ENCODE measurements at places on chromosomes 5 and 9. TPM values are rescaled to one million over a fixed set of nuclear protein-coding genes. Genes with fewer than 3 reads are reported as not detected.

GRCh38 chr9:23538461-23539003 is 287.5 kb downstream of the ELAVL2 start:
- no peaks in the 10 kb centered on the region for H3K36me3 ChIP-seq
- no peaks in the 10 kb centered on the region for H3K4me1 ChIP-seq
- H3K27ac ChIP-seq = no peak overlapping the region
- no peaks in the 10 kb centered on the region for H3K27me3 ChIP-seq
- no peak overlapping the region for H3K4me3 ChIP-seq
- no peak for DNase-seq

DNA sequence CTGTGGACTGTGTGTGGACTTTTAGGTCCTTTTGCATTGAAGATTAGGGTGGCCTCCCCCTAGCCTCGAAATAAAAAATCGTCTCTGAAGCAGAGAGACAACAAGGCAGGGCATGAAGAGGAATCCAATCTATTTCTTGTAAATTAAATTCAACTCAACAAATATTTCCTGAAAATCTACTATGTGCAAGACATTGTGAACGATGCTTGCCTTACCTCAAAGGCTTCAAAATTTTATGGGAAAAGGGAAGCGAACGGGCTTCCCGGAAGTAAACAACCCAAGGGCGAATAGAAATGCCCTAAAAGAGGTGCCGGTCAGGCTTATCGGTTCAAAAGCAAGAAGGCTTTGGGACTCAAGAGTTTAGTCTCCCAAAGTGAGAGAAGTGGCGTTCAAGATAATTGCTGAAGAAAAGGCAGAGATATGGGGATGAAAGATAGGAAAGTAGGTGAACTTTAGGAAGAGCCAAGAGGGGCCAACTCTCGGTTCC is 525 bp downstream of the KIF24 start:
- no peak for DNase-seq
- peak overlapping the region; percentile 99 for H3K4me3 ChIP-seq
- H3K27me3 ChIP-seq = no peaks in the 10 kb centered on the region
- peaks cover 25% of the 10 kb centered on the region for H3K4me1 ChIP-seq
- H3K27ac ChIP-seq = peak overlapping the region; percentile 98
- H3K36me3 ChIP-seq = no peaks in the 10 kb centered on the region

GRCh38 chr5:159071382-159071781 is 28.3 kb downstream of the EBF1 start:
- H3K4me3 ChIP-seq = no peak overlapping the region
- no peaks in the 10 kb centered on the region for H3K27me3 ChIP-seq
- DNase-seq = no peak
- H3K36me3 ChIP-seq = peaks cover 20% of the 10 kb centered on the region
- H3K27ac ChIP-seq = no peak overlapping the region

Gene SH3PXD2B
- not detected for polyA plus RNA-seq

Gene UBTD2
- polyA plus RNA-seq = 5.7 TPM

Gene SMIM27
- polyA plus RNA-seq = 85.5 TPM

DNA sequence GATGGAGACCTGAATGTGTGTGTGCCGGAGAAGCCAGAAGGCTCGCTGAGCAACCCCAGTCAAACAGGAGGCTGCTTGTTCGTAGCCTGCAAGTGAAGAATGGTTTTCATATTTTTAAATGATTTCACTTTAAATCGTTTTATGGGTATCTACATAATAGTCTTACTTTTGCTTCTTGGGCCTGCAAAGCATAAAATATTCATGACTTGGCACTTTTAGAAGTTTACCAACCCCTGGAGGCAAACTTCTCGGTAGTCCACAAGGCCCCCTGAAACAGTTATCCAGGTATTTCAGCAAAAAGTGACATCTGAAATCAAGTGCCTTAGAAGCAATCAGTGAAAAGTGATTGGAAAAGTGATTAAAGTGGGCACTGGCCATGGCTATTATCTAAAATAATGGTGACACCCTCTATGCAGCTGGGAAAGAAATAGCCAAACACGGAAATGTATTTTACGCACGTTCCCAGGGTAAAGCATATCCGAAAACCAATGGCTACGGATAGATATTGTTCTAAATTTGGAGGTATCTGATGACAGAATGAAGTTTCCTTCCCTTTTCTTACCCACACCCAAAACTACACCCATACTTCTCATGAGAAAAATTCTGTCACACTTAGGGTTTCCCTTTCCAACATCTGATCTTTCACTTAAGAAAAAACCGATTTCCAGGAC is 39.0 kb downstream of the RAPGEF1 start:
- peaks cover 80% of the 10 kb centered on the region for H3K4me1 ChIP-seq
- peak overlapping the region; percentile 67 for H3K4me3 ChIP-seq
- H3K27me3 ChIP-seq = no peaks in the 10 kb centered on the region
- H3K36me3 ChIP-seq = peaks cover 14% of the 10 kb centered on the region
- DNase-seq = no peak

Gene SLC36A2
- not detected for polyA plus RNA-seq

GRCh38 chr9:28774433-28775235 is 1201.4 kb upstream of the C9orf72 start:
- H3K4me3 ChIP-seq = no peak overlapping the region
- no peak for DNase-seq
- no peaks in the 10 kb centered on the region for H3K36me3 ChIP-seq
- H3K4me1 ChIP-seq = no peaks in the 10 kb centered on the region
- no peak overlapping the region for H3K27ac ChIP-seq

- peaks cover 13% of the 10 kb centered on the region for H3K27me3 ChIP-seq
- H3K27ac ChIP-seq = no peak overlapping the region
- no peaks in the 10 kb centered on the region for H3K36me3 ChIP-seq
- DNase-seq = no peak
Observed at GRCh38 chr9:135547756-135548736, 2.1 kb downstream of the OBP2A start.

Gene PCDHA1
- polyA plus RNA-seq = not detected

- H3K4me3 ChIP-seq = peak overlapping the region; percentile 99
- H3K36me3 ChIP-seq = peaks cover 22% of the 10 kb centered on the region
- DNase-seq = no peak
- no peaks in the 10 kb centered on the region for H3K27me3 ChIP-seq
- peaks cover 44% of the 10 kb centered on the region for H3K4me1 ChIP-seq
Observed at GRCh38 chr9:125239631-125240597, 1.2 kb downstream of the HSPA5 start.

- DNase-seq = no peak
- H3K4me1 ChIP-seq = no peaks in the 10 kb centered on the region
- no peaks in the 10 kb centered on the region for H3K36me3 ChIP-seq
Observed at GRCh38 chr5:18043344-18043743, 409.1 kb downstream of the TAF11L14 start.

GRCh38 chr9:27527702-27528075 is 1.9 kb downstream of the MOB3B start:
- H3K4me3 ChIP-seq = peak overlapping the region; percentile 99
- peaks cover 22% of the 10 kb centered on the region for H3K4me1 ChIP-seq
- peak overlapping the region; percentile 95 for H3K27ac ChIP-seq
- H3K36me3 ChIP-seq = no peaks in the 10 kb centered on the region
- DNase-seq = no peak

Gene ARPC5L
- polyA plus RNA-seq = 57.5 TPM

Gene NEUROG1
- not detected for polyA plus RNA-seq

DNA sequence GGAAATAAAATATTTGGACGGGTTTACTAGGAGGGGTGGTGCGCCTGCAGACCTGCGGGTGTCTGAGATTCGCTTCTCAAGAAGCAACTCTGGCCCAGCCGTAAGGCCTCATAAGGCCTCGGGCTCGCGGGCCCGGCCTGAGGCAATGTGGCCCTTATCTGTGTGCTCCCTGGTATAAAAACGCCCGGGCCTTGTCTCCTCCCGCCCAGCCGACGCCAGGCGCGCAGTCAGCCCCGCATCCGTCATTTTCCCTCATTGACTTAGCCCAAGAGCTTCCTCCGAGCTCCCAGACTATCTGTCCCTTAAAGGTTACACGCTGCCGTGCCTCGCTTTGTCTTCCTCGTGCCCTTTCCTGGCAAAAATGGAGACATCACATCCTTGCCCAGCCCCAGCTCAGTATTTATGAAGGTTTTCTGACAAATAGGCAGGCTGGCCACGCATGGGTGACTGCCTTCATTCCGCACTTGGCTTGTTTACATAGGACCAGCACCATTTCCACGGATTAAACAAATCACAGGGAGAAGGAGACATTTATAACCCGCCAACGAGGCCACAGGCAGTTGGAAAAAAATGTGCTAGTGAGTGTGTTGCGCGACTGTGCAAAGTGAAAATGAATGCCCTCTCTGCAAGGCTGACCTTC is 74.5 kb upstream of the TBCA start:
- peak overlapping the region; percentile 8 for H3K27ac ChIP-seq
- no peaks in the 10 kb centered on the region for H3K36me3 ChIP-seq
- peaks cover 26% of the 10 kb centered on the region for H3K4me1 ChIP-seq
- H3K4me3 ChIP-seq = peak overlapping the region; percentile 82
- no peak for DNase-seq
